GM13976 (cell line): ENCODE measurements at places on chromosomes 6 and 20.

DNA sequence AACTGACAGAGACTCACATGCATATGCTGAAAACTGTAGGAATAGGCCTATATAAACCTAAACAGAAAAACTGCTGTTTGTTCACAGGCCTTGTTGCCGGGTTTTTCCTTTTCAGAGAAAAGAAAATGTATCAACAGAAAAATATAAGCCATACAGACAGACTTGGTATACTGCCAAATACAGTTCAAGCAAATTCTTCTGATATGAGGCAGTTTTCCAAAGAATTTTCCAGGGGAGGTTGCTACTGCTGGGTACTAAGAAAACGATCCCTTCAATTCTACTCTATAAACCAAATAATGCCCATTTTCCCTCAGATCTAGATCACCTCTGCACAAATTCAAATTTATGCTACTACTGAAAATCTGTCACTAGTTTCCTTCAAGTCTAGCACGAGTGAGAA is 59.4 kb downstream of the ME1 start:
- DNase-seq: no peak

GRCh38 chr20:55054453-55054852 is 579.1 kb downstream of the DOK5 start:
- DNase-seq: no peak

GRCh38 chr6:116595247-116595646 is 21.0 kb upstream of the RSPH4A start:
- DNase-seq: no peak

DNA sequence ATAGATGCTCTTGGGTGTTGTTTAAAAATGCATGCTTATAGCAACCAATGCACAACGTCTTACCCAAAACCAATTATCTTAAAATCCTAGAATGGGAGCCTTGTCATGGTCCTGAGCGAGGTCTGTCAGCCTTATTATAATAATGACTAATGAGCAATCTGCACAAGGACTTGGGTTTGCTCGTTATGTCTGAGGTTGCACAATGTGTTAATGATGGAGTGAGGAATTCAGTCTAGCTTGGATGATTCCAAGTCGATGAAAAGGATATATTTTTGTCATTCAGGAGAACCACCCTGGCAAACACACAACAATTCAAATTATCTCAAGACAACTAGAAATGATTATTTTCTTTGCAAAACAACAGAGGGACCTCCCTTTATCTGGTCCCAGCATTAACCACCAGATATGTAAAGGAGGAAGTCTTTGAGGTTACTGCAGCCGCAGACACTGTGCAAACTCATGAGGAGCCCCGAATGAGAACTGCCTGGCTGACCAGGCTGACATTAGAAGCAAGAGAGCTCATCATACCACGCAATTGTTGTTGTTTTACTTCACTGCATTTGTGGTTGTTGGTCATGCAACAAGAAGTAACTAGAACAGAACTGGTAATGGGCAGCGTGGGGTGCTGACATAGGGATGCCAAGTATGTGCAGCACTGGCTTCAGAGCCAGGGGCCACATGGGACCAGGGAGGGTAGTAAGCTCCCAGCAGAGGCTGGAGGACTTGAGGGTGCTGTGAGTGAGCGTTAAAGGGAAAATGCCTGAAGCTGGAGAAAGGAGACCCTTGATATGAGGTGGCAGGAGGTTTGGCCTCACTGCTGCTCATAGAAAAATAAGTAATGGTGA is 488.3 kb downstream of the CDH26 start:
- no peak for DNase-seq

DNA sequence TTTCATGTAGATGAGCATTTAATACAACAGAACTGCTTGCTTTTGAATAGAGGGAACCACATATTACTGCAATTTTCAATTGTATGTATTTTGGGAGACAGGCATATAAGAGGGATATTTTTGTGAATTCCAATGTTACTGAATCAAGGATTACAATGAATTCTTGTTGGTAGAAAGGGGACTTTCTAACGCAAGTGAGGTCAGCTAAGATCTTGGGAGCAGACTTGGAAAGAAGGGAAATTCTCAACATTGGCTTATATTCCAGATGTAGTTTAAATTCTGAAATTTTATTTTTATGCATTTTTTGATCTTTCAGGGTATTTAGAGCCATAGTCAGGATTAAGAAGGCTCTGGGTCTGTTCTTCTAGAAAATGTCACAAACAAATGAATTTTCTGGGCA is 43.3 kb upstream of the CTAGE9 start:
- no peak for DNase-seq

DNA sequence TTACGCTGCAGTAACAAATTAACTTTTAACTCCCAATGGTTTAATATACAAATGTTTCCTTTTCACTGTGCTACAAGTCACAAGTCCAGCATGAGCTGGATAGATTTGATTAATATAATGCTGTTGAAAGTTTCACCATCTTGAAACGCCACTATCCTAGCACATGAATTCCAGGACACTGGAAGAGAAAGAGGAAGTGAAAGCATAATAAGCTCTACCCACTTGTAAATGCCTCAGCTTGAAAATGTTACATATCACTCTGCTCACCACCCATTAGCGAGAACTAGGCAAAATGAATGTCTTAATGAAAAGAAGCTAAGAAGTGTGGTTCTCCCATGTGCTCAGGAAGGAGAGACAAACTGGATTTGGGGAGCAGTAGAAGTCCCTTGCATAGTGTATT is 46.9 kb downstream of the PCSK2 start:
- no peak for DNase-seq

DNA sequence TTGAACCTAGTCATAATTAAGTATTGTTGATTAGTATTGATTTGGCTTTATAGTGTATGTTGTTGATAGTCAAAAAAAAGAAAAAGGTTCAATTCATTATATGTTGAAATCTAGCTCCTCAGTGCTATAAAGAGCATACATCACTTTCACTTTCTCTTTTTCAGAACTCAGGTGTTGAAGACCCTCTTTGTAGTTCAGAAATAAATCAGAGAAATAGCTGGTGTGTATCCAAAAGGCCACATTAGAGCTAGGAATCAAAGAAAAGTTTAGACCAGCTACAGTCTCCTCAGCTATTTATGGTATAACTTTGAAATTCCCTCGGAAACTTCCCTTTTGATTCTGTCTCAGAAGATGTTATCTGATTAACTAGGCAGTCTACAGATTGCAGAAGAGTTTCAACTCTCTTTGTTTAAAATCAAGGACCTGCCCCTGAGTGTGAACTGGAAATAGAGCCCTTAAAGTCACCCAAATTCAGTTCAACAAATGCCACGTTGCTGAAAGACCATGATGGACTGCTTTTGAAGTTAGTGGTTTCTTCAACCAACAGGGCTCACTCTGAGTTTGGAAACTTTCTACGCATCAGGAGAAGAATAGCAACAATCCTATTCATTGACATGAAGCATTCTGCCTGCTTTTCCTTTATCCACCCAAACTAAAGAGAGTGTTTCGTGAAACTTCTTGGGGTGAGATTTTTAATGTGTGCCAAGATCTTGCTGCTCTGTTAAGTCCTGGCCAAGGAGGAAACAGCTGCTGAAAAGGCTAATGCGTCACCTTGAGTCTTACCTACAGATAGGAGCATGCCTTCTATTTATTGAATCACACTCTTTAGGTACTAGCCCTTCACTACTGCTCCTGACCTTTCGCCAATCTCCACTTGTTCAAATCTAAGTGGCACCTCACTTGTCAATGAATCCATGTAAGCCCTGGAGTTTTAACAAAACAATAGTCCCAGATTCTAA is 111.7 kb downstream of the TNFRSF21 start:
- no peak for DNase-seq

DNA sequence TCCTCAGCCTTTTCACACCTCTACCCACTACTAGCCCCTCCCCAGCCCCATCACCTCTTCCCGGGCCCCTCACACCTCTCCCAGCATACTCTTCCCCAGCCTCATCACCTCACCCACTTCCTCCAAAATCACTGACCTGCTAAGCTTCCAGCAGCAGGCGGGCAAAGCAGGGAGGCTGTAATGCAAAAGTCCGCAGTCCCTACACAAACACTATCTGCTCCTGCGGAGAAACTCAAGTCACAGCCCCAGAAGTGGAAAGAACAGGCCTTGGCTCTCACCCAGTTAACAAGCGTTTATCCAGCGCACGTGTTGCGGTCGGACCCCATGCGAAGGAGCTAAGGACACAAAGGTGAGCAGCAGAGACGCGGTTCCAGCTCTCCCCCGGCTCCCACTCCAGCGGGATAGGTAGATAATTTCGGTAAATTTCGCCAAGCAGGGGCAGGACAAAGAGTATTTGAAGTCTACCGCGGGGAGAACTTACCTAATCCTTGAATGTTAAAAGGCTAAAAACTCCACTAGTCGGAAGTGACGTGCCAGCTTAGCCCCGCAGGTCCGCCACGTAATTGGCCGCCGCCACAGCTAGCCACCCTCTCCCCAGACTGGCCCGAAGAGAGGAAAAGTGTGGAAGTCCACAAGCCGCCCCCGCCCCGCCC is 728 bp upstream of the TRIM39 start:
- DNase-seq: no peak

DNA sequence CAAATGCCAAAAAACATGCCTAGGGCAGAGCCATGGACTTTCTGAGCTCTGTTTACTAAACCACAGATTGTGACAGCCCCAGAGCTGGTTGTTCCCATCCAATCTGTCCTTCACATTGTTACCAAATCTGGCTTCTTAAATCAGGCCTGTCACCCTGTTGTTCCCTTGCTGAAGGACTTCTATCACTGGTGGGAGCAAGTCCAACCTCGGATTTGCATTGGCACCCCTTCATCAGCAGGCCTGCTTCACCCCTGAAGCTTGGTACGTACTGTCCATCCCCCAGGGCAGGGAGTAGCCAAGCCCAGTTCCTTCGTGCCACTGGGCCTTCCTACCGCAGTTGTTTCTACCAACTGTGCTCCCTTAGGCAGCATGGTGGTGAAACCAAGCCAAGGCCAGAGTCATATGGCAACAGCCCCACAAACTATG is 357.3 kb upstream of the JARID2 start:
- no peak for DNase-seq

- no peak for DNase-seq
Observed at GRCh38 chr6:20870021-20870420, 335.8 kb downstream of the CDKAL1 start.

DNA sequence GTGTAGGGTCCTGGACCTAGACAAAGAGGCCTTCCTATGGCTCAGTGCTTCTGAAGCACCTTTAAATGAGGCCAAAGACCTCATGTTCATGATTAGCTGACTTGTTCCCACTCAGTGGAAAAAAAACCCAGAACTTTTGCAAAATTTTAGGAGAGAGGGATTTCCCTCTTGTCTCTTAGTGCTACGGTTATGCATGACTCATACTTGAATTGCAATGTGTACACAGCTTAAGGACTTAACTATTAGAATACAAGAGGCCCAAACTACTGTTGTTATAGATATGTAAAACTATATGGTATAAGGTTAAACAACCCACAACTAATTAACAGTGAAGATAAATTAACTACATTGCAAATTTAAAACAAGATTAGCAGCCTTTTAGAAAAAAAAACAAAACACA is 32.3 kb upstream of the HLA-A start:
- DNase-seq: no peak

GRCh38 chr6:137816133-137816579 is 50.9 kb upstream of the TNFAIP3 start:
- DNase-seq: peak; percentile 40

GRCh38 chr6:14655201-14656061 is 537.9 kb downstream of the CD83 start:
- DNase-seq: no peak

GRCh38 chr6:158552796-158553138 is 7.1 kb upstream of the TMEM181 start:
- no peak for DNase-seq

- DNase-seq: no peak
Observed at GRCh38 chr6:98946266-98946878, 1.4 kb downstream of the FBXL4 start.

- DNase-seq: no peak
Observed at GRCh38 chr20:45938727-45939438, 4.4 kb downstream of the PCIF1 start.

- DNase-seq: no peak
Observed at GRCh38 chr6:151961809-151962208, 154.3 kb downstream of the ESR1 start.

DNA sequence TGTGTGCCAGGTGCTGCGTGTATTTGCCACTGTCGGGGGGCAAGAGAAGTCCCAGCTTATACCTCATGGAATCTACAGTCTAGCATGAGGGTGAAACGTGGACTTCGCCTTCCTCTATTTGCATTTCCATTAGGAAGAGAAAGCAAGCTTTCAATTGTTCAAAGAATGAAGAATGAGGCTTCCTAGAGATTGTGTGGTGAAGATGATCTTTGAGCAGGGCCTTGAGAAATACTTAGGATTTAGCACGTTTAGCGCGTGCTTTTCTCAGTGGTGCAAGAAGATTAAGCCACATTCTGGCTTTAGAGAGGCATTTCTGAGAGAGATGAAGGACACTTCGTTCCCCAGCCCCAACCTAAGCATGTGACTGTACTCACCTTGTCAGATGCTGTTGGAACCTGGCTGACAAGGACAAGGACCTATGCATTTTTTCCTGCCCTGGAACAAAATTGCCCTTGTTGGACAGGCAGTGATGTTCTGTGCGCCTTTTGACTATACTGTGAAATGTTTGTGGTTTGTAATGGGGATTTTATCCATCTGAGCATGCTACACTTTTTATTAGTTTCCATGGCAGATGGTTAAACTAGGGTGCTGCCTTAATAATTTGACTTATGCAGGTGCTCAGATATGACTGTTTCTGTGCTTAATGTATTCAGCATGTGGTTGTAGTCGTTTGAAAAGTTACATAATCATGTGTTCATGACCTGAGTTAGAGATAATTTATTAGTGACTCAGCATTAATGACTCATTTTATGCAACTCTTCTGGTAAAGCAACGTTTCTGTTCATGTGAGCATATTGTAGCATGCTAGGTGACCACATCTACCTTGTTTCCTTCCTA is 10.7 kb downstream of the TULP4 start:
- DNase-seq: peak; percentile 41

GRCh38 chr6:34459899-34460593 is 5.8 kb upstream of the PACSIN1 start:
- peak; percentile 79 for DNase-seq

DNA sequence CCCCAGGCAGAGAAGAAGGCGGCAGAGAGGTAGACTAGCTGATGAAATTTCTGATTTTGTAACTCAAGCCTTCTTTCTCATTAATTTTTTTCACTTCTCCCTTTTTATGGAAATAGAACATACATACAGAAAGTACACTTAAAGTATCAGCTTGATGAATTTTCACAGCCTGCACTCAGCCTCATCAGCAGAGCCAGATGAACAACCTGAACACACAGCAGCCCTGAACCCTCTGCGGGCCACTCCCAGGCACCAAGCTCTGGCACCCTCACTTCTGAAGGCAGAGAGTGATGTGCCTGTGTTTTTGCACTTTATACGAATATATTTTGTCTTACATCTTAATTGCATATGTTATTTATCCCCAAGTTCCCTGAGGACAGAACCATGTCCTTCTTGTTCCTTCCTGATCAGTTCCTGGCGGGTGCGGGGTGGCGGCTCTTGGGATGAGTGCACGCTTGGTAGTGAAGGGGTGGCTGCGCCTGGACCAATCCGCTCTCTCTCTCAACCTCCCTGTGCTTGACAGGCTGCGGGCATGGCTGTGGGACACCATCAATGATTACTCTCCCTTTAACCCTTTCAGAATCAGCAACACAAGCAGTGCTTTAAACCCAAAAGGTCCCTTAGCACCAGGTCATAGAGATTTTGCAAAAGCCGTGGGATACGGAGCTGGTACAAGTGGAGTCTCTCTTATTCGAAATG is 34.8 kb upstream of the AFDN start:
- DNase-seq: no peak
